ENCODE measurements at places on chromosomes 13 and 19.

DNA sequence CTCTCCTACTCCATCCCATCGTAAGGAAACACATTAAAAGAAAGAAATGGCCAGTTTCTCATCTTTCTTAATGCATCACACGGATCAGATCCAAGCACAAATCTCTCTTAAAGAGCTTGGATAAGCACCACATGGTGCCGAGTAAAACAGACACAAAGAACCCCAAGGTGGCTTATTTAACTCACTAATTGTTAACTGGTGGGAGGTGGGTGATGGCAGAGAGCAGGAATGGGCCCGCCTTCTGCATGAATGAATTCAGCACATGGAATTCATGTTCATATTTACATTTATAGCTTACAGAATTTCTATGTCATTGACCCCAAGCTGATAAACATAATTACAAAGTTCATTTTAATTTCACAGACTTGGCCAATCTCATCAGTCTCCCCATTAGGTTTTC lies 89.9 kb downstream of the MZT1 start:
- DNase-seq, result no peak

DNA sequence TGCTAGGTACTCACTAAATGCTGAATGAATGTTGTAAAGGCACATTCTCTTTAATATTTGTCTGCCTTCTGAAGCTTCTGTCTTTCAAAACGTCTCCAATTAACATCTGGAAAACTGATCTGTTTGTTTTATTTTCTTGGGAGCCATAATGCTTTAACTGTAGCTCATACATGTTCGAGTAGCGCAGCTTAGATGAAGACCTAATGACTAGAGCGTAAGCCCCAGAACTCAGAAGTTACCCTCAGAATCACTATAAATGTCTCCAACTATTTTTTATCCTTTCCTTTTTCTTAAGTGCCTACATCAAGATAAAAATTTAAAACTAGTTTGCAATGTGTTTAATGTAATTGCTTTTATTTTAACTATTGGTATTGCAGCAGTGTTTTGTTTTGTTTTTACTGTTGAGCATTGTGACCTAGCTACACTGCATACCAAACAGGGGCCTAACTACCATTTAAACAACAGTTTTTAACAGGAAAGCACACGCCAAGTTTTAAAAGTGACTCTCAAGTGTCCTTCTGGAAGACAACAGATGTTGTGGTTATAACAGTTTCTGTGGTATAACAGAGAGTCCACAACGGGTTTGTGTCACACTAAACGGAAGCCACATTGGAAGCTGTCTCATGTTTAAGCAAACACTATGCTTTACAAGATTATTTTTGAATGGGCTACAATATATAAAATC lies 42.0 kb downstream of the MRPL57 start:
- no peak for DNase-seq

- no peak for DNase-seq
Observed at GRCh38 chr19:12667731-12668302, 1.2 kb downstream of the WDR83 start.

- DNase-seq, result no peak
Observed at GRCh38 chr13:23690668-23691067, 120.5 kb downstream of the TNFRSF19 start.

- no peak for DNase-seq
Observed at GRCh38 chr13:112803422-112803821, 113.6 kb downstream of the ATP11A start.

- DNase-seq, result no peak
Observed at GRCh38 chr19:54451331-54451871, 2.4 kb downstream of the LENG8 start.

- DNase-seq, result no peak
Observed at GRCh38 chr13:28136916-28137315, 1.4 kb upstream of the PAN3 start.

DNA sequence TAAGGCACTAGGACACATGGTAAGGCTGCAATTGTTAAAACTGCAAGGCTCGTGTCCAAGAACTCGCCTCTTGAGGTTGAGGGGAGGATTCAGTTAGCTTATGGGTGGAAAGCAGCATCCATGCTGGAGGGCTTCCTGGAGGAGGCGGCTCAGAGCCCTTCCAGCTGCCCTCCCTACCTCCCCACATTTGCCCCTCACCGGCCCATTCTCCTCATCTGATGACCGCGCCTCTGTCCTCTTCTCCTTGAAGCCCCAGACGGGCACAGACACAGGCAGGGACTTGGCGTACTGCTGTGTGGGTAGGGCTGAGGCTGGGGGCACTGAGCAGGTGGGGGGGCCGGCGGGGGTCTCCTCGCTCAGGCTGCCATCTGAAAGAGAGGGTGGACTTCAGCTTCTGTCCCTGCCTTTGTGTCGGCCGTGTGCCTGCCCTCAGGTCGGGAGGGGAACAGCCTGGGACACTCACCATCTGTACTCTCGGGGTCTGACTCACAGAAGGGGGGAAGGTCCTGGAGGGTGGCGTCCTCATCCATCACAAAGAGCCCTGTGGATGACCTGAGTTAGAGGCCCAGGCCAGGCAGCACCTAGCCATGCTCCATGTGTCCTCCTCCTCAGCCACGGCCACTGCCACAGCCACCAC lies 4.1 kb upstream of the PNKP start:
- no peak for DNase-seq

GRCh38 chr19:6210721-6211600 lies 68.8 kb downstream of the MLLT1 start:
- no peak for DNase-seq

GRCh38 chr19:32581705-32582179 lies 752 bp downstream of the PDCD5 start:
- no peak for DNase-seq

DNA sequence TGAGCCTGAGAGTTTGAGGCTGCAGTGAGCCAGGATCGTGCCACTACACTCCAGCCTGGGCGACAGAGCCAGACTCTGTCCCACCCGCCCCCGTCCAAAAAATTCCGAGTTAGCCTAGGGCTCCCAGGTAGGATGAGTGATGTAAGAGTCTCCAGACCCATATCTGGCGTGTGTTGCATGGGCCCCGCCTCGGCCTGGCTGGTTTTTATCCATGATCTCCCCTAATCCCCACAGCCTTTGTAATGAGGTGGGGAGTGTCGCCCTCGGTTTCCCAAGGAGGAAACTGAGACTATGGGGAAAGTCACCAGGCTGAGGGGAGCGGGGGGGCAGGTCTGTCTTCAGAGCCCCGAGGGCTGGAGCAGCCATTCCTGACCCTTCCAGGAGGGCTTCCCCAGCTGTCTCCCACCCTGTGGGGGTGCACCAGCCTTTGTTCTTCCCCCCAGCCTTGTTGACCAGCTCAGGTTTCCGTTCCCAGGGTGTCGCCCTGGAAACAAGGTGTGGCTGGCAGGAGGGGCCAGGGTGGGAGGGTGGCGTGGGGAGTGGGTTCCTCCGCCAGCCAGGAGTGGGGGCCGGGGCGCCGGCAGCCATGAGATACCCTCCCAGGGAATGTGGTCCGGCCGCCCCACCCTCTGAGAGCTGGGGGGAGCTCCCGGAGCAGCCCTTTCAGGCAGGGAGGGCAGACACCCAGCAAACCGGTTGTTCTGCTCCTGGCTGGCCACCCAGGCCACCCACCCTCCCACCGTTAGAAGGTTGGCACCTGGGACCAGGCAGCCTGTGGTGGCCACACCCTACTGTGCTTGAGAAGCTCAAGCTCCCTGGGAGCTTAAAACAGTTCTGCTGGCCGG lies 11.5 kb downstream of the MYH14 start:
- DNase-seq, result no peak

GRCh38 chr13:73496711-73497110 lies 437.9 kb downstream of the KLF5 start:
- no peak for DNase-seq

DNA sequence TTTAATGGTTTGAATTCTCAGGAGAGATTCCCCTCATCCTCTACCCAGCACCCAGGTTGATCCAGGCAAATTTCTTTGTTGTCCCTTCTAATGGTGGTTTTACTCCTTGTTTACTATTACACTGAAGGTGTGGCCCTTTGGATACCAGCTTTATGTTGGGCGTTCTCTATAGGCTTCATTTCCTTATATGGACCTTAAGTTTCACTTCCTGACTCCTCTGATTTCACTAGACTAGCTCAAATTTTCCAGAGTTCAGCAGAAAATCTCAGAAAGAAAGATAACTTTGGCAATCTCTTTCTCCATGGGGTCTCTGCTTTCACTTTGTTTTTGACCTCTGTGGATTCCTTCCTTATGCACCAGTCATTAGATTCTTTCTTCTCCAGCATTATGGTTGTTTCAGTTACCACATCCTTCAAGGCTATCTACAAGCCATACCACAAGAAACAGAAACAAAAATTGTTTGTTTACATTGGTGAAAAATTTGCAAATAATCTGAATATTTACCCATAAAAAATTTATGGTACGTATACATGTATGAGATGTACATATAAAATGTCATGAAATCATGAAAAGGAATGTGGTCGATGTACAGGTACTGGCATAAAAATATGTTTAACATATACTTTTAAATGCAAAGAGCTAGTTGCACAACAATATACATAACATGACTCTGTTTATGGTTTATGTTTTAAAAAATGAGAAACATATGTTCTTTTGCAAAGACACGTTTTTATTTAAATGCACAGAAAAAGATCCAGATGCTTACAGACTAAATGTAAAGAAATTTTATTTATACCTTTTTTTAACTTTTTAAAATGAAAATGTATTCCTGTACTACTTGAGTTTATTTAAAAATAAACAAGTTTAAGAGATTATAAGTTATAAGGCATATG lies 212.6 kb downstream of the LACC1 start:
- DNase-seq, result no peak

Measured in stimulated activated CD4-positive, alpha-beta T cell treated with anti-CD3 and anti-CD28 coated beads, Interleukin-4, amount 100 ng/mL, for 1 hour (primary cell).